Heart right ventricle (tissue), 16 donors: ENCODE measurements at places on chromosomes 5 and 9. TPM values are rescaled to one million over a fixed set of nuclear protein-coding genes. Genes with fewer than 3 reads are reported as not detected.
A peak's percentile ranks its signal among the peaks of the same experiment; 100 is the strongest.

The ARID3C gene
- total RNA-seq, result not detected

The AGXT2 gene
- not detected for total RNA-seq

The ACER2 gene
- total RNA-seq, result 3.8 TPM

The ARSB gene
- total RNA-seq, result 15.3 TPM

- no peaks in the 10 kb centered on the region for H3K4me1 ChIP-seq
- H3K27ac ChIP-seq, result no peak overlapping the region
- H3K36me3 ChIP-seq, result no peaks in the 10 kb centered on the region
- H3K27me3 ChIP-seq, result no peaks in the 10 kb centered on the region
- no peak for DNase-seq
- H3K4me3 ChIP-seq, result no peak overlapping the region
Measured at GRCh38 chr9:87451149-87451548, 46.5 kb upstream of the DAPK1 start.

DNA sequence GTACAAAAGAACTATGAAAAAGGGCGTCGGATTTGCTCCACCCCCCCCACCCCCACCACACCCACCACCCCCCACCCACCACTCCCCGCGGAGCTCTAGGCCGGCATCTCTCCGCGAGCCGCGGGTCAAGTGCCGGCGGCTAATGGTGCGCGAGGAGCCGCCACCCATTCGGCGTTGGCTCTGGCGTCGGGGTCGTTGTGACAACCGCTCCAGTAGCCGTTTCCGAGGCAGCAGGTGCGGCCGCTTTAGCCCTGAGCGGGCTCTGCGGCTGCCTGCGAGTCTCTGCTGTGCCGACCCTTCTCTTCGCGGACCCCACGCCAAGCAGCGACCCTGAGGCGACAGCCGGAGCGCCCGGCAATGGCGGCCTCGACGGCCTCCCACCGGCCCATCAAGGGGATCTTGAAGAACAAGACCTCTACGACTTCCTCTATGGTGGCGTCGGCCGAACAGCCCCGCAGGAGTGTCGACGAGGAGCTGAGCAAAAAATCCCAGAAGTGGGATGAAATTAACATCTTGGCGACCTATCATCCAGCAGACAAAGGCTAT, at the start of gene PPP1R2B:
Gene PPP1R2B, plus strand, starts transcription at position 90 of the 546 bp plus-strand sequence. Its CDS starts 268 bp downstream, at position 358.
- H3K4me1 ChIP-seq, result no peaks in the 10 kb centered on the region
- H3K27ac ChIP-seq, result no peak within 1 kb of the TSS
- no peak for DNase-seq
- H3K36me3 ChIP-seq, result no peaks in the 10 kb centered on the region
- H3K4me3 ChIP-seq, result no peak within 1 kb of the TSS
- H3K27me3 ChIP-seq, result peaks cover 4% of the 10 kb centered on the region

- DNase-seq, result no peak
- no peak overlapping the region for H3K4me3 ChIP-seq
- peaks cover 7% of the 10 kb centered on the region for H3K4me1 ChIP-seq
- no peak overlapping the region for H3K27ac ChIP-seq
- H3K36me3 ChIP-seq, result no peaks in the 10 kb centered on the region
Measured at GRCh38 chr5:39117401-39117800, 43.2 kb upstream of the RICTOR start.

- H3K27ac ChIP-seq, result no peak overlapping the region
- no peaks in the 10 kb centered on the region for H3K4me1 ChIP-seq
- no peak overlapping the region for H3K4me3 ChIP-seq
- H3K36me3 ChIP-seq, result no peaks in the 10 kb centered on the region
- no peaks in the 10 kb centered on the region for H3K27me3 ChIP-seq
Measured at GRCh38 chr9:14783358-14783757, 60.8 kb upstream of the CER1 start.

GRCh38 chr9:82593501-82593900, 469.4 kb downstream of the RASEF start:
- H3K27ac ChIP-seq, result no peak overlapping the region
- no peaks in the 10 kb centered on the region for H3K4me1 ChIP-seq
- H3K4me3 ChIP-seq, result no peak overlapping the region
- no peaks in the 10 kb centered on the region for H3K27me3 ChIP-seq
- DNase-seq, result no peak
- no peaks in the 10 kb centered on the region for H3K36me3 ChIP-seq

DNA sequence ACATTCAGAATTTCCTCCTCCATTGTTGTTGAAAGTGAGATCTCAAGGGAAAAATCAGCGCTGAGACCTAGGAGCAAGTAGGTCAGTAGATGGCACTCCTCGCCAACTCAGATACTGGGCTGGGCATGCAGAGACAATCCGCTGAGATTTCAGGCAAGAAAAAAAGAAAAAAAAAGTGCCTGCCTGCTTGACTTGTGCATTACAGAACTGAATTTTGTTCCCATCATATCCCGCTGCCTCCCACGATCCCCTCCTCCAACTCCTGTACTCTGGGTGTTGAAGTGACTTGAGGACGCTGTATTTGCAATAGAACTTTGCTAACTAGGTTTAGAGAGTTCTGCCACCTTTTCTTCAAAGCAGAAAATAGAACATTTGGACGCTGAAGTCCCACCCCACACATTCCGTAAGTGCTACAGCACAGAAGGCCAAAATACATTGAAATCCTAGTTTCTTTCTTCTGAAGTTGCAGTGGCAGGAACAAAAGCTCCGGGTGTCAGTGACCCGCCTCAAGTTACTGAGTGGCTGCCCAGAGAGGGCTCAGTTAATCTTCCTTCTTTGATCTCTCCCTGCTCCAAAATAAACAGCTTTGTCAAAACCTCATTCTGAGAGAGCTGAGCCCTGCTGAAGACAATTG, 265.8 kb downstream of the MLLT3 start:
- no peak overlapping the region for H3K4me3 ChIP-seq
- no peaks in the 10 kb centered on the region for H3K27me3 ChIP-seq
- peaks cover 15% of the 10 kb centered on the region for H3K4me1 ChIP-seq
- DNase-seq, result peak; percentile 79
- peak overlapping the region; percentile 76 for H3K27ac ChIP-seq
- no peaks in the 10 kb centered on the region for H3K36me3 ChIP-seq
